Psoas muscle (tissue), 8 donors: ENCODE measurements at places on chromosomes 12 and 14. TPM values are rescaled to one million over a fixed set of nuclear protein-coding genes. Genes with fewer than 3 reads are reported as not detected.

Gene BATF
- total RNA-seq: not detected

Gene REC8
- total RNA-seq: 1.3 TPM

Gene ACSS3
- total RNA-seq: 21.9 TPM

Gene PTGDR
- total RNA-seq: 0.19 TPM

Gene WSCD2
- not detected for total RNA-seq

Gene PLEKHD1
- 0.08 TPM for total RNA-seq

Gene HNF1A
- not detected for total RNA-seq

Gene DPF3
- total RNA-seq: 19.4 TPM

Gene ZNF605
- 6.6 TPM for total RNA-seq

Gene PTHLH
- not detected for total RNA-seq

Gene KRT73
- not detected for total RNA-seq

Gene KRT82
- total RNA-seq: not detected

Gene CCDC38
- total RNA-seq: 0.30 TPM
